NCI-H510A treated with DMSO at 0.1 percent for 48 hours (cell line): ENCODE measurements at places on chromosomes 5 and 9.

DNA sequence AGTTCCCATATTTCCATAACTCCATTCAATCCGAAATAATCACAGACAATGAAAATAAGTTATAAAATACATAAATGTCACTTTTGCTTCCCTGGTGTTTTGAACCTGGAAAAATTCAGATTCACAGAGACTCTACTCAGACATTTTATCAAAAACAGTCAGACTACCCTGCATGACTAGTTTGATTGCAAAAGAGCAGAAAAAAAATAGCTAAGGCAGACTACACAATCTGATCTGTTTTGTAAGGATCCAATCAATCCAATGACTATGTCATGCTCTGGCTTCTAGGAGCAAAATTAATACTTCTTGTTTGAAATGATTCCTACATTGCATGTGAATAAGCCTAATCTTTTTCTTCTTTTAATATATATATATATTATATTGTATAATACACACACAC is 1262.6 kb downstream of the EFNA5 start:
- DNase-seq: no peak

DNA sequence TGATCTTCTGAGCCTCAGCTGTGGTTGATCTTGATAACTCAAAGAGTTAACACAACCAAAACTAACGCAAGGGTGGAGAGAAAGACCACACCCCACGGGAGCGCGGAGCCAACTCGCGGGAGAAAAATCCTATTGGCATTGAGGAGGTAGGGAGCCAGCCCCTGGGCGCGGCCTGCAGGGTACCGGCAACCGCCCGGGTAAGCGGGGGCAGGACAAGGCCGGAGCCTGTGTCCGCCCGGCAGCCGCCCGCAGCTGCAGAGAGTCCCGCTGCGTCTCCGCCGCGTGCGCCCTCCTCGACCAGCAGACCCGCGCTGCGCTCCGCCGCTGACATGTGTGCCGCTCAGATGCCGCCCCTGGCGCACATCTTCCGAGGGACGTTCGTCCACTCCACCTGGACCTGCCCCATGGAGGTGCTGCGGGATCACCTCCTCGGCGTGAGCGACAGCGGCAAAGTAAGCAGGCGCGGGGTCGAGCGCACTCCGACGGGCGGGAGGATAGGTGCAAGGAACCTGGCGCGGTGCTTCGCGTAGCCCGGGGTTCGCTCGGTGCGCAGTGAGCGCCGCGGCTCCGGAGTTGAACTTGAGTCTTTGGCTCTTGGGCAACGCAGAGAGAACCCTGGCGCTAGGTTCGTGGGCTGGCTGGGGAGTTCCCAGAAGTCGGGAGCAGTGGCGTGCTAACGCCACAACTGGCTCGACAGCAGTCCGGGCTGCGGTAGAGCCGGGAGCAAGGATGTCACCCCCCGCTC is at the start of gene GDA:
Gene GDA (plus strand): TSS at position 210 of the 745 bp plus-strand sequence. CDS start 120 bp downstream, at position 330.
- no peak for DNase-seq

DNA sequence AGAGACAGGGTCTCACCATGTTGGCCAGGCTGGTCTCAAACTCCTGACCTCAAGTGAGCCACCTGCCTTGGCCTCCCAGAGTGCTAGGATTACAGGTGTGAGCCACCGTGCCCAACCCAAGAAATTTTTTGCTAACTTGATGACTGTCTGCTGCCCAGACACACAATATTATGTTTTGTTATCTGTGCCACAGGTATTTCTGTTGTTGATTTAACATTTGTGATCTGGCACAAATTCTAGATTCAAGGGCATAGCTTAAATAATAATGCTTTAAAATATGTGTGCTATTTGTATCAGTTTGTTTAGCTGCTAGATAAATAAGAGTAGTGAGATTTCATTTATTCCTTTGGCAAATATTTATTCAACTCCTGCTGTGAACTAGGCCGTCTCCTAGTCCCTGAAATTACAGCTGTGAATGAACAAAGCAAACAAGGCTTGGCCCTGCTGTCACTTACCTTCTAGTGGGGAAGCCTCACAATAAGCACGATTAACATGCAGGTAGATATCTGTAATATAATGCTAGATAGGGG is 35.3 kb downstream of the GAPVD1 start:
- peak; percentile 98 for DNase-seq

DNA sequence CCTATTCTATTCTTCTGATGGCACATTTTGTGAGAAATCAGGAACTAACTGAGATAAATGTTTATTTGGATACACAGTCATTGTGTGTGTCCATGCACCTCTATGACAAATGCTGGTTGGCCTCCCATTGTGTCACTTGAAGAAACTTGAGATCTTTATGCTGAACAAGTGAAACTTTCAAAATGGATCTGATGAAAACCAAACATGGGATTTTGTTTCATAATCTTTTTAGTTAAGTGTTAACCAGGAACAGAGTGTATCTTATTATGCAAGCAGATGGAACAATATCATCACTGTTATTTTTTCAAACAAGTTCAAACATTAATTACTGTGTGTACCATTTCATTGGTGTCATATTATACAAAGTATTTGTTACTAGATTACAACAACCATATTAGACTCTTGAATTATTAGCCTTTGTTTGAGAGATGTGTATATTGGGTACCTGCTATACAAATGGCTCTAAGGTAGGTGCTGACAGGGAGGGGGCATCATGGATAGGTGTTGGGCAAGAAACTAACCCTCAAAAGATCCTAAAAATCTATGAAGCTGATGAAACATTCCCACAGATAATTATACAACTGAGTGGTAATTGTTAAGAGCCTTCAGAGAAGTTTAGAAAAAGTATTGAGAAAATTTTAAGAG is 159.8 kb downstream of the PALM2AKAP2 start:
- DNase-seq: no peak

DNA sequence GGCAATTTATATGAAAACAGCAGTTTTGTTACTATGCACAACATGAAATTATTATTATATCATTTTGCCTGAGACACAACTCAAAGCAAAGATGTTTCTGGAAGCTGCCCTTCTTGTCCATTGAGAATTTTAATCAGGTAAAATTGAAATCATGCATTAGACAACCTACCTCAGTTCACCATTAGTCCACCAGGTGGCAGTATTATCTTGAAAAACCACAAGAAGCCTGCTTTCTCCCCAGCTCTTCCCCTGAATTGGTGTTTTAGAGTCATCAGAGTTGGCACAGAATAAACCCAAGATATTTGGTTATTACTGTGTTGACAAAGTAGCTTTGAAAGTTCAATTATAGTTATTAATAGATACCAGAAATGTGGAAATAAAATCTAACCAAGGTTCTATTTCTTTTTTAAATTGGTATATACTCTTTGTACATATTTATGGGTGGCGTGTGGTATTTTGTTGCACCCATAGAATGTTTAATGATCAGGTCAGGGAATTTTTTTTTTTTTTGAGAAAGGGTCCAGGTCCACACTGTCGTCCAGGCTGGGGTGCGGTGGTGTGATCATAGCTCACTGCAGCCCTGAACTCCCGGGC is 25.7 kb downstream of the UTP15 start:
- peak; percentile 73 for DNase-seq

DNA sequence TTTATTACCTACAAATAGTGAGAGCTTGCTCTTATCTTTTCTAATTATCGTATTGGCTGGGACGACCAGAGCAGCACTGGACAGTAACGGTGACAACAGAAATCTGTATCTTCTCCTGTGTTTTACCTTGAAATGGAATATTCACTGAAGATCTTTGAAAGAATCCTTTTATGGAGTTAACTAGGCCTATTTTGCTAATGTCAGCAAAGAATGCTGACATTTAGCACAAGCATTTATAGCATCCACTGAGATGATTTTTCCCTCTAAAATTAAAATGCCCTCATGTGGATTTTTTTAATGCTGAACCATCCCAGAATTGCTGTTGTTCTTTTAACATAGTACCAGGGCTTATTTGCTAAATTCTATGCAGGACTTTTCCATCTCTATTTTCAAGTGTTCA is 59.4 kb downstream of the ROR2 start:
- no peak for DNase-seq

DNA sequence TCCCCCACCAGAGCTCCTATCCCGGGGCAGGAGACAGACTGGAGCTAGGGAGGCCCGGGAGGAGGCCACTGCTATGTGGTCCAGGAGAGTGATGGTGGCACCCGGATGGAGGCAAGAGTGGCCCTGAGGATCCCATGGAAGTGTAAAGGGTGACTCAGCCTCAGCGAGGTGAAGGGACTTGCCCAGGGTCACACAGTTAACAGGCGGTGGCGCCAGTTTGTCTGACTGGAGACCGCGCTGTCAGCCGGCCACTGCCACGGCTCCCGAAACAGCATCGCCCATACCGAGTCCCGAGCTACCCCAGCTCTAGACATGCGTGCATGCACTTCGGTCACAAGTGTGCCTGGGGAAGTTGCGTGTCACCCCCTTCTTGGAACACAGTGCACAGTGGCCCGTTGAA is 165.9 kb downstream of the GAPVD1 start:
- no peak for DNase-seq

DNA sequence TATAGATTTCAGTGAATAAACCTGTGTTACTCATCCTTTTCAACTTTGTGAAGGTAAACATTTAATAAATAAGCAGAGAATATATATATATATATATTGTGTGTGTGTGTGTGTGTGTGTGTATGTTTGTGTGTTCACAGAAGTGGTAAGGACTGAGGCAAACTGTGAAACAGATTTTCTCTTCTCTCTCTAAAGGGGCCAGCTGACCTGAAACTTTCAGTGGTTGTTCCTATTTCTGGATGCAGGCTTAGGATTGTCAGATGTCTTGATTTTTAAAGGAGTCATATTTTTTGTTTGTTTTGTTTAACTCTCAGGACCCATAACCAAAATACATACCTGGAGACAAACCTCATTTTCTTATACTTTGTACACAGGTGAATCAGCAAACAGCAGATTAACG is 714.9 kb upstream of the MEF2C start:
- DNase-seq: no peak

DNA sequence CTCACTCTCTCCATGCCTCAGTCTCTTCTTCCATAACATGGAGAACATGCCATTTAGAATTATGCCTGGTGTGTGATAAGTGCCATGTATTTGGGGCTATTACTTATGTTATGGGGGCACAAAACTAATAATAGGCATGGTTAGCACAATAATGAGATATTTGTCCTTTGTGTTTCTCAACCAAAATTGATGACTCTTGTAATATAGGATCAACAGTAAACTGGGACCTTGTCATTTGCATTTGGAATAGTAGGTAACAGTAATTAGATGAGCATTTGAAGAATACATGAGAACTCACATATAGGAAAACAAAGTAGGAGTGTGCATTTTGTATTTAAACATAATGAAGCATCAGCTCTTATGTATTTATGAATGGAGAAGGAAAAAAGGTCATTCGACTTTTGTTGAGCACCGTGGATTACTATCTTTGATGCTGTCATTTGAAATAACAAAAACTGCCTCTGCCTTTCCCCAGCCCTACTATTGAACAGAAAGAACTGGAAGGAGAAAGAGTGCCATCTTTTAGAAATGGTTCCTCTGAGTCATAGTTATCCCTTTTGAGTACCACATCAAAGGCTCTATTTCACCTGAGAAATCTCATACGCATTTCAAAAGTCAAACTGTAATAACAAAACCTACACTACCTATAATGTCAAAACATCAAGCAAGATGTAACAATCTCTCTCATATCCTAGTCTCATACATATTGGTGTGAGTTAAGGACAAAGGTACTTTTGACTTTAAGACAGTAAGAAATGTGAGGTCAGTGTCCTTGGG is 655.2 kb downstream of the PDE4D start:
- DNase-seq: no peak

DNA sequence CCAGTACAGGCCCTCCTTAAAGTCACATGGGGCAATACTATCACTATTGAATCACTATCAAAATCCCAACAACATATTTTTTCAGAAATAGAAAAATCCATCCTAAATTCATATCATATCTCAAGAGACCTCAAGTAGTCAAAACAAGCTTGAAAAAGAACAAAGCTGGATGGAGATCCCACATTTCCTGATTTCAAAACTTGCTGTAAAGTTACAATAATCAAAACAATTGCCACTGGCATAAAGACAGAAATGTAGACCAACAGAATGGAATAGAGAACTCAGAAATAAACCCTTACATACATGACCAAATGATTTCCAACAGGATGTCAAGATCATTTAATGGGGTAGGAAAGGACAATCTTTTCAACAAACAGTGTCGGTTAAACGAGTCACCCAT is 41.3 kb upstream of the CDKN2AIPNL start:
- no peak for DNase-seq

- DNase-seq: no peak
These were observed 657.8 kb downstream of the TLE1 start for GRCh38 chr9:81031422-81032029.

DNA sequence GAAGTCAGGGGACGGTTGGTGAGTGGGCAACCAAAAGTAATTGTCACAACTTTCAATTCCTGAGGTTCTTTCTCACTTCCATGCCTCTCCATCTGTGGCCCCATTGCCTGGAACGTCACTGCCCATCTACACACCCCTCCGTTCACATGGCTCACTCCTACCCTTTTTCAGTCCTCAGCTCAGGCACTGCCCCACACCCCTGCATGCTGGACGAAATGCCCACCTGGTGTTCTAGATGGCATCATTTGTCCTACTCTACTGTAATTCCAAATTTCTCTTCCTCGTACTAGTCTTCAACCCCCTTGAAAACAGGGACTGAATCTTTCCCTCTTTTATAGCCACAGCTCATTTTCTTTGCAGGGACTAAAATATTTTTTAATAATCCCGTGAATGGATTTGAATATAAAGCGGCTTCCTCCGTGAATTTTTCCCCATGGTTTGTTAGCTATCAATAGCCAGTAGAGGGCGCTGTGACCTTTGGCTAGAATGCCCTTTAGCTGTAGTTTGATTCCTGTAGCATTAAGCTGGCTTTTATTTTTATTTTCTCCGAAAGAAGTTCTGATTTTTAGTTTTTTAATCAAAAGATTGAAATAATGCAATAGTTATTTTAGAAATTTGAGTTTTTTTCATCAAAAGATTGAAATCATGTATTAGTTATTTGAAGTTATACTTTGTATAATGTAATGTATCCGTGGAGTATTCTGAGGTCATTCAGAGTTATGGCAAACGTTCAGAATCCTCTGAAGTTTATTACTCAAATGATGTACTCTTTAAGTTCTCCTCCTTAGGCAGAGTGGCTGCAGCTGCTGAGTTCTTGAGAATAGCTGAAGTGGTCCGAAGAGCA is 232.1 kb downstream of the SH3GL2 start:
- DNase-seq: peak; percentile 43

DNA sequence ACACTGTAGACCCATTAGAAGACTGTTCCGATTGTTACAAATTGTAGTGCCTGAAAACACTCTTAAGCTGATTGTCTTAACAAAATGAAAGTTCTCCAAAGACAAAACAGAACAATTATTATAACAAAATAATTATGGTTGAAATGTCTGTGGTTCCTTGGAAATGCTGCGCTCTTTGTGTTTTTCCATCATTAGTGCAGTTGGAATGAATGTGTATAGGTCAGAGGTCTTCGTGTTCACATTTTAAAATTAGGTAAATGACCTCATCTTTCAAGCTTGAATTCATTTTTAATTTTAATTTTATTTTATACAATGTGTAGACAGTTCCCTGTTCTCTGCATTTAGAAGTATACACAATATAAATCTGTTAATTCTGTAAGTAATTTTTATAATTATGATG is 56.7 kb upstream of the NXNL2 start:
- DNase-seq: no peak
